ENCODE measurements at places on chromosomes 2 and 18.

DNA sequence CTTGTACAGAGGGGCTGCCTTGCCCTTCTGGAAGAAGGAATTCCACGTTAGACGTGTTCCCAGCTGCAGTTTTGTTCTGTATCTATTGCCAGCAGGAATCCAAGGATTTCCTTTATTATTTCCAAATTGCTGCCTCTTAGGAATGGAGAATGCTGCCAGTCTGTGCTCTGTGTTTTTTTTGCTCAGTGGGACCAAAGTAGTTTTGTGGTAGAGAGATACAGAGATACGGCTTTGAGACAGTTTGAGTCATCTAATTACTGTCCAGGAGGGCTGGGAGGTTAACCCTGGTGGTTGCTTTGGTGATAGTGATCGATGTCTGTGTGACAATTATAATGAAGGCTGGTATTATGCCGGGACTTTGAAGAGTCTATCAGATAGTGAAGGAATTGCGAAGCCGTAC, 26.3 kb downstream of the ASAP2 start:
- no peak for DNase-seq

DNA sequence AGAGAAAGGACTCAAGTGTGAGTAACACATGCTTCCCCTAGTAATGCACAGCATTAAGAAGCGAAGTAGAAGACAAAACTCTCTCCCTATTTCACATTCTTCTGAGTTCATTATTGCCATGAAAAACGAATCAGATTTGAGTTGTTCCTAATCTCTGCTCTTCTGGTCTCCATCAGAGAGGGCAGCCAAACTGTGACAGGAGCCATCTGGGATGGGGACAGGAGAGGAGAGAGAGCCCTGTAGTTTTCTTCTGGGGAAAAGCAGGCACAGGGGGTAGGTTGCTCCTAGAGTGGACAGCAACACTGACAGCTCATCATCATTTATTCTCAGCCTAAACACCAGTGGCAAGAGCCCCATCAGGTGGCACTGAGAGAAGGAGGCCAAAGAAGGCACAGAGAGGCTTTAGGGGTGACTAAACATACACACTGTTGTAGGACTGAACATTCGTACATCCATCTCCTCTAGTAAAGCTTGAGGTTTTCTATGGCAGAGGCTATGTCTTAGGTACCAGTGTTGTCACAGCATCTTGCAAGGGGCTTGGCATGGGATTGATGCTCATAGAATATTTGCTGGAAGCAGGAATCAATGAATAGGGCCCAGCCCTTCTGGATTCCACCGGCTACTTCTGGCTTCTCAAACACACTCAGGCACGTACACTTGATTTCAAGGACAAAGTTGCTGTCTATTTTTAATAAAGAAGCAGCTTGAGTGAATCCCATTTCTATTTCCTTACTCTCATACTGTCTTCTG, 33.1 kb downstream of the SLC8A1 start:
- no peak for DNase-seq

- DNase-seq: no peak
These were observed 406.1 kb upstream of the NRP2 start for GRCh38 chr2:205276116-205276777.

GRCh38 chr2:186135686-186136085, 350.4 kb upstream of the ZC3H15 start:
- DNase-seq: no peak

- no peak for DNase-seq
These were observed 12.5 kb downstream of the OTOF start for GRCh38 chr2:26465266-26465925.

Measured in tibial nerve (tissue), 4 donors.